ENCODE measurements at places on chromosomes 16 and 17. TPM values are rescaled to one million over a fixed set of nuclear protein-coding genes. Genes with fewer than 3 reads are reported as not detected.

DNA sequence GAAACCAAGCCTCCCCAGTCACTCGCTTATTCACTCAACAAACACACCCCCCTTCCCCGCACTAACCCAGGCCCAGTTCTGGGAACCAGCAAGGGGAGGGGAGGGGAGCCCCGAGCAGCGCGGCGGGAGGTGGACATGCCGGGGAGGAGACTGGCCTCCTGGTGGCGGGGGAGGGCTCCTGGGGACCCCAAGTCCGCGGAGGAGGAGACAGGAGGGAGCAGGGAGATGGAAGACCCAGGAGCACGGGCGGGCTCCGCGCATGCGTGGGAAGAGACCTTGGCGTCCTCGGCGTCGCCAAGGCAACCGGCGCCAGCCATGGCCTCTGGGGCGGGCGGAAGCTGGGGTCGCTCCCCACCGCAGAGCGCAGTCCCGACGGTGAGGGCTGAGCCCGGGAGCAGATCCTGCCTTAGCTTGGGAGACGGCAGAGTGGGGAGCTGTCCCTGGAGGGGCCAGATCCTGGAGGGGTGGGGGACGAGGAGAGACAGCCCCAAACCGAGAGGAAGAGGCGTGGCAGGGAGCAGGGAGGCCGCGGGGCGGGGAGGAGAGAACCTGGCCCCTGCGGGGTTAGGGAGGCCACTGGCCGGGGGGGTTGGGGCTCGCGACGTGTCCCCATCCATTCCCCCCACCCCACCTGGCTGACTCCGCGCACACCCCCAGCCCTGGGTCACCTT lies at the start of gene PRR29:
TSS of gene PRR29 (plus strand) at position 302 of the 671 bp plus-strand sequence. CDS start at position 316, 14 bp downstream.
- no peak for DNase-seq

GRCh38 chr17:9371019-9371418 lies 204.6 kb downstream of the STX8 start:
- peak; percentile 98 for DNase-seq

DNA sequence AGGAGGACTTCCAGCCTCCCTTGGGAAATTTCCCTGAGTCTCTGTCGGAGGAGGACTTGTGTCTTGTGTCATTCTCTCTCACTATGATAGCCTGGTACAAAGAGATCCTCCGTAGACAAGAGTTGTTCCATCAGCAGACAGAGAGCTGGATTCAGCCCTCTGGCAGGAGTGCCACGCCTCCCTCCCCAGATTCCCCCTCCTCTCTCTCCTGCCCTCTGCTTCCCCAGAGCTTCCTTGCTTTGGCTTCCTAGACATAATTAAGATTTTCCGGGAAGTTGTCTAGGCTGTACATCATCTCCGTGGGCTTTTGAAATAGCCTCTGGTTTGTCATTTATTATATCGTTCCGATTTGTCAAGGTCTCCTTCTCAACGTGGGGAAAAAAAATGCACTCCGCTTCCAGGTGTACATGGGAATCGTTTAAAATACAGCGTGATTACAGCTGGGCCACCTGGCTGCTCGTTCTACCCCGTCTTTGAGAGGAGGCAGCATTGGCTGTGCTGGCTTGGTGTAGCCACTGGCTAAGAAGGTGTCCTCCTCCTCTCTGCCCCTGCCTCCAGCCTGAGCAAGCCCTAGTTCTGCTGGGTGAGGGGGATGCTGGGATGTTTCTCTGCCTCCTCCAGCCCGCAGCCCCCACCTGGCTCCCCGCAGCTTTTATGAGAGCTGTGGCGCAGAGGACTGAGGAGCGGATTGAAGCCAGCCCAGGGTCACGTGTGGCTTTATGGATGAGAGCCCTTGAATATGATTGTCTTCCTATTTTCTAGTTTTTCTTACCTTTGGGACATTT lies 282.5 kb downstream of the SNX29 start:
- DNase-seq, result no peak

DNA sequence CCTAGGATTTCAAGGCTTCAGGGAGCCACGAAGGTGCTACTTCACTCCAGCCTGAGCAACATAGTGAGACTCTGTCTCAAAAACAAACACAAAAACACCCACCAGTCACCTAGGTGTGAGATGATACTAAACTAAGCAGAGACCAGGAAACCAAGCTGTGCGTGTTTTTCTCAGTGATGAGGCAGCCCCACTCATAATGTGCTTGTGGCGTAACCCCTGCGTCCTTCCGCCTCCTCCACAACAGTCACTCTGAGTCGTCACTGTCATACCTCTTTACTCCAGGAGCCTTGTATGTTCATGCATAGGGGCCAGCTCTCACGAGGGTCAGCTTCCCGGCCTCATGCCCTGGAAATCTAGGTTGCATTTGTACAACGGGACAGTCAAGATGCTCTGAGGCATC lies 31.1 kb upstream of the SLC47A1 start:
- DNase-seq, result peak; percentile 7

GRCh38 chr17:29131814-29132682 lies 48.1 kb downstream of the MYO18A start:
- no peak for DNase-seq

DNA sequence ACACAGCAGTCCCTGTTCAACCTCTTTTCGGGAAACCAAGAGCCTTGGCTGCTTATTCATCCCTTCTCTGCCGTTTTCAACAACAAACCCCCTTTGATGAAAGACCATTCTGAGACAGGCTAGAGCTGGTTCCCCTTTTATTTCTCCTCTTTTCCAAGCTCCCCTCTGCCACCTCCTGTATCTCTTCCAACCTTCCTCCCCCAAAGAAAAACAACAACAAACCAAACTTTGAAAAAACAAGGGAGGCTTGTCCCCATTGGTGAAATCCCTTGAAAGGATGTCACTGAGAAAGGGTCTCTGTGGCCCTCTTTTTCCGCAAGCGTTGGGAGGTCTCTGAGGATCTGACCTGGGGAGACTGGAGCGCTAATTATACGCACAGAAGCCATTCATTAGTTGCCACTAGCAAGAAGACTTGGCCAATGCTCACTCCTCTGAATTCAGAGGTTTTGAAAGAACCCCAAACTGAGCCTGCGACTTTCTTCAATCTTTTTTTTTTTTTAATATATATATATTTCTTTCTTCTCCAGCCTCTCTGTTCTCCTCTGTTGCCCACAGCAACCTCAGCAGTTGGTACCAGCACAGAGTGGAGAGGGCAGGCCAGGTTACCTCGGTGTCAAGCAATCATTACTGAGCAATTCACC lies 101.4 kb downstream of the PITPNC1 start:
- DNase-seq, result no peak

Gene CCL1
- not detected for total RNA-seq

GRCh38 chr16:6636457-6636856 lies 696.2 kb upstream of the RBFOX1 start:
- DNase-seq, result no peak

GRCh38 chr17:73011016-73011486 lies 81.4 kb downstream of the SLC39A11 start:
- DNase-seq, result no peak

DNA sequence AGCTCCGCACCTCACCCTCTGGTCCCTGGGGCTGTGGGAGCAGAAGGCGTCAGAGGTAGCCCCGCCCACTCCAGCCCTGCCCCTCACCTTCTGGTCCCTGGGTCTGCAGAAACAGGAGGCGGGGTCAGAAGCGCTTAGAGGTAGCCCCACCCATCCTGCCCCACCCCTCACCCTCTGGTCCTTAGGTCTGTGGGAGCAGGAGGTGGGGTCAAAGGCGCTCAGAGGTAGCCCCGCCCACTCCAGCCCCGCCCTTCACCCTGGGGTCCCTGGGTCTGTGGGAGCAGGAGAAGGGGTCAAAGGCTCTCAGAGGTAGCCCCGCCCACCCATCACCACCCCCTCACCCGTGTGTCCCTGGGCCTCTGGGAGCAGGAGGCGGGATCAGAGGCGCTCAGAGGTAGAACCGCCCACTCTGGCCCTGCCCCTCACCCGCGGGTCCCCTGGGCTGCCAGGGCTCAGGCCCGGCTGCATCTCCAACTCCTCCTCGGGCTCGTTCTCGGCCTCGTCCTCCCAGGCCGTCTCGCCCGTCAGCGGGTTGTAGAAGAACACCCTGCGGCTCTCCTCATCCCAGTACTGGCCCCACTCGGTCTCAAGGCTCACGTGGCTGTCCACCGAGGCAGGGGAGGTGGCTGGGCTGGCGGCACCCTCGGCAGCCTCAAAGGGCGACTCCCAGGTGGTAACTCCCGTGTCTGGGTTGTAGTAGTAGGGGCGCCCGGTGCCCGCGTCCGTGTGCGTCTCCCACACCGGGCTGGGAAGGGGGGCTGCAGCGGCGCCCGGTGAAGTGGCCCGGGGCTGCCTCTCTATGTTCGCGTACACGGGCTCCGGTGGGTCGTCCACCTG lies 27.2 kb downstream of the ARHGAP27 start:
- no peak for DNase-seq

Gene ATPAF2
- 11.3 TPM for total RNA-seq

Gene HS3ST2
- 0.26 TPM for total RNA-seq

- no peak for DNase-seq
Measured at GRCh38 chr17:78125138-78125913, 3.2 kb downstream of the TMC6 start.

DNA sequence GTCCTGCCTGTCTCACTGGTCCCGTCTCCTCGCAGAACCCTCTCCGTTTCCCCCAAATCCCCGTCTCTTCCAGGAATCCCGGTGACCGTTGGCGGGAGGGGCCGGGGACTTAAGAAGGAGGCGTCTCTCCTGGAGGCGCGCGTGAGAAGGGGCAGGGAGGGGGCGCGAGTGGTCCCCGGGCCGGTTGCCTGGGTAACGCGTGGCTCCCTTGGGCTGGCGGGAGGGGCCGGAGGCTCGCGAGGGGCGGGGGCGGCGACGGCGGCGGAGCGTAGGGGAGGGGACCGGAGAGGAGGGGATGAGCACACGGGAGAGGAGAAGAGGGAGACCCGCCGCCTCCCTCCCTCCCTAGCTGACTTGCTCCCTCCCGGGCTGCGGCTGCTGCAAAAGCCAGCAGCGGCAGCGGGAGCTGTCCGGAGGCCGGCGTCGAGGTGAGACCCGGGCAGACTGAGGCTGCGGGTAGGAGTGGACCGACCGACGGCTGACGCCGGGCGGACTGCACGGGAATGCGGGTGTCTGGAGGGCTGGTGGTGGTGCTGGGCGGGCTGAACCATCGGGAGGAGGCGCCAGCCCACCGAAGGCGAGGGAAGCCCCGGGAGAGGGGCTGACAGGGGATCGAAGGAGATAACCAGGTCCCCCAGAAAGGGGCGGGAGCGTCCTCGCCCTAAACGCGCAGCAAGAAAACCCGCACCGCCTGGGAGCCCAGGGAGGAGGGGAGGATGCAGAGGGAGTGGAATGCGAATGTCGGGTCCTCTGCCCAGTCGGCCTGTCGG lies at the start of gene PRRT2:
TSS of gene PRRT2 (plus strand) at position 298 of the 770 bp plus-strand sequence. CDS start 862 bp downstream, outside the sequence.
- no peak for DNase-seq

GRCh38 chr16:49195237-49195548 lies 86.4 kb downstream of the CBLN1 start:
- no peak for DNase-seq

- no peak for DNase-seq
Measured at GRCh38 chr17:76755285-76755684, 17.4 kb downstream of the MFSD11 start.

GRCh38 chr16:50532576-50532975 lies 15.6 kb upstream of the NKD1 start:
- no peak for DNase-seq

Gene ITFG1
- 47.4 TPM for total RNA-seq

- DNase-seq, result peak; percentile 90
Measured at GRCh38 chr17:55454906-55455474, 33.4 kb upstream of the MMD start.

- DNase-seq, result no peak
Measured at GRCh38 chr17:77735566-77736198, 222.8 kb upstream of the TNRC6C start.

DNA sequence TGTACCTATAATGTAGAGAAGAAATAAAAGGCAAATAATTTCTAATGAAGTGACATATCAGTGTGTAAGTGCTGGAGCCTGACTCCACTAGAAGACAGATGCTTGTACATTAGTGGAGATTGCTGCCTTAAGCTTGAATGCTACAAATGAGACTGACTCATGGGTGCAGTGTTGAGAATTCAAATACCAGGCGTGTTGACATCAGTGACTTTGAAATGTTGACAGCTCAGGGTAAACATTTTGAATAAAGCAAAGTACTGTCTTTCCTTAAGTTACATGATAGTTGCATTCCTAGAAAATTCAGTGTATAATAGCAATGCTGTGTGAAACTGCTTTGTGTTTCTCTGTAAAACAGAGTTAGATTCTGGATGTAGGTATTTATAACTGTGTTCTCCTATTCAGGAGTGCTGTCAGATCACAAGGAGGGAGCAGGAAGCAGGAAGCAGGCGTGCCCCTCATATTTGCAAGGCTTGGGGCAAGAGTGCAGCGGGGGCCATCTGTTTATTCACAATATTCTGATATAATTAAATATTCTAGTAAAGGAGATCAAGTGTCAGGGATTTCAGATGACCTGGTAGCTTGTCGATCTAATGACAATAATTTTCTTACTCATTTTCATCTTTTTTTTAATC lies 119.0 kb downstream of the SPECC1 start:
- DNase-seq, result peak; percentile 62

GRCh38 chr16:30115238-30115637 lies 1.9 kb upstream of the GDPD3 start:
- no peak for DNase-seq

Gene GGNBP2
- total RNA-seq, result 94.3 TPM

- DNase-seq, result no peak
Measured at GRCh38 chr16:9090101-9090959, 1.1 kb upstream of the HAPSTR1 start.

- no peak for DNase-seq
Measured at GRCh38 chr17:6464446-6465041, 20.3 kb downstream of the PIMREG start.

GRCh38 chr17:66476014-66476413 lies 173.6 kb downstream of the PRKCA start:
- no peak for DNase-seq

DNA sequence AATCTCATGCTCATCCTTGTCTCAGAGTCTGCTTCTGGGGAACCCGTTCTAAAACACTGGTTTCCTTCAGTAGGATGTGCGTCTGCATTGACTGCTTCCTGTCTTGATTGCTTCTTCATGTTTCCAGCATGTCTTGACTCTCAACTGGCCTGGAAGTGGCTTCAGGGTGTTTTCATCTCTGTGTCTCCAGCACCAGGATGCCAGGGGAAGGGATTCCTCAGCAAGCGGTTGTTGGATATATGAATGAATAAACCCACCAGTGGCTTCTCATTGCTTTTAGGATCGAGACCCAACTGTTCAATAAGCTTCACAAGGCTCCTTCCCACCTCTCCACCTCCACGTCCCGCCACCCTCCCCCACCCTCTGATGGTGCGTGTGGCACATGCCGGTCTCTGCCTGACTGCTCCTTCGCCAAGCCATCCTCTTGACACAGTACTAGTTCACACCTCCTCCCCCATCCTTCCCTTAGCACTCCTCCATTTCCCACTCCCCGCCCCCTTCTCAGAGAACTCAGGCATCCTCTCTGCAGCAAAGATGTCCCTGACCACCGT lies 14.1 kb upstream of the TNS4 start:
- no peak for DNase-seq

- no peak for DNase-seq
Measured at GRCh38 chr16:23836404-23837311, 875 bp downstream of the PRKCB start.

DNA sequence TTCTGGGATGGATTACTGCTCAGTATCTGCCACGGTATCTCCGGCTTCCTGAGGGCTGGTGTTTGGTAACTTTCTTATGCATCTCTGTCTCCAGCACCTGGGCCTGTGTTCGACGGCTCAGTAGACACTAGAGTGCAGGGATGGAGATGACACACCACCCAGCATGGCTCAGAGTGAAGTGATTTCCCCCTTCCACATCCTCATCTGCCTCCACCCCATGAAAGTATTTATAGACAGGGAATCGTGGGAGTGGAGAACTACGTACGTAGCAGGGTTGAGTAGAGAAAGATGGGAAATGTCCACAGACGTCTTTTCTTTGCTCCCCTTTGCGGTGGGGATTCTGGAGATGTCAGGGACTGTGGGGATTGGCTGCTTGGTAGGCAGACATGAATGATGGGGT lies 11.8 kb upstream of the SLC25A19 start:
- no peak for DNase-seq

Gene CHD9NB
- total RNA-seq, result 2.0 TPM
